Chondrocyte (in vitro differentiated cells): ENCODE measurements at places on chromosomes 7 and 10. TPM values are rescaled to one million over a fixed set of nuclear protein-coding genes. Genes with fewer than 3 reads are reported as not detected.

Gene NKX2-3
- total RNA-seq: not detected in 3 replicates

Gene ZNF853
- total RNA-seq: 13.4 to 16.2 TPM (median 15.1 TPM) in 3 replicates

Gene FKBP9
- 234 to 355 TPM (median 335 TPM) in 3 replicates for total RNA-seq

Gene MOGAT3
- not detected in 3 replicates for total RNA-seq

Gene SNX13
- 35.5 to 40.1 TPM (median 36.0 TPM) in 3 replicates for total RNA-seq

Gene TPK1
- total RNA-seq: 2.3 to 4.4 TPM (median 3.5 TPM) in 3 replicates

Gene CYP3A4
- total RNA-seq: not detected in 3 replicates

Gene CFAP46
- total RNA-seq: 0.49 to 0.92 TPM (median 0.89 TPM) in 3 replicates

Gene FGFR2
- total RNA-seq: 1.7 to 6.0 TPM (median 2.9 TPM) in 3 replicates

Gene RPA3
- 8.3 to 17.2 TPM (median 13.5 TPM) in 3 replicates for total RNA-seq

Gene CTNNA3
- 0.64 to 1.5 TPM (median 0.92 TPM) in 3 replicates for total RNA-seq

DNA sequence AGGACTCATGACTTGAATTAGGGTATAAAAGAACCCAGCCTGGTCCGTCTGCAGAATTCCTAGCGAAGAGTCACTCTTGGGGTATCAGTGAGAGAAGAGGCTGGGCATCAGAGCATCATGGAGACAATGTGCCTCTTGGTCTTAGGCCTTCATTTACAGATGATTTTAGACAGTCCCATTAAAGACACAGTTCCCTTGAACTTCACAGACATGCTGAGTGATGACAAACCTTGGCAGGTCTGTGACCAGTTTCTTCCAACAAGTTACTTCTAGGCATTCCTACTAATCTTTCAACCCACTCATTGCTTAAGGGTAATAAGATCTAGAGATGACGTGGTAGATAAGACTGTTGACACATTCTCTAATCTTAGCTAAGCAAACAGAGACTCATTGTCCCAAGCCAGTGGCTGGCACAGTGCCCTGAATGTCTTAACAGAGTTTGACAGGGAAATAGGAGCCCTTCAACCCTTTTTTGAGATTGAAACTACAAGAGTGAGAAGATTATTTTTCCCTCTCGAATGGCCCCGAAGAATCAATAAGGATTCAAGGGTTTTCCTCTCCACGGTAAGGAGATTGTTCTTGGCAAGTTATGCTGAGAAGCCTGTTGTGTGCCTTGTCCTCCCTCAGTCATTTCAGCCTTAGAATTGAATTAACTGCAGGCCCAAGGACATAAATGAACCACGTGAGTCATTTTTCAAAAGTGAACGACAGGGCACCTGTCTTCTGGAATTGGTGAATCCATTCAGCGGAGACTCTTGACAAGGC is 281.1 kb downstream of the CCDC3 start:
- H3K4me3 ChIP-seq: no peak overlapping the region
- peaks cover 1% of the 10 kb centered on the region for H3K36me3 ChIP-seq
- no peak for DNase-seq
- peaks cover 33% of the 10 kb centered on the region for H3K4me1 ChIP-seq
- no peaks in the 10 kb centered on the region for H3K27me3 ChIP-seq
- peak overlapping the region; percentile 72 for H3K27ac ChIP-seq

- H3K36me3 ChIP-seq: peaks cover 23% of the 10 kb centered on the region
- DNase-seq: no peak
- H3K27ac ChIP-seq: no peak overlapping the region
- no peak overlapping the region for H3K4me3 ChIP-seq
These were observed 7.7 kb upstream of the ZNF783 start for GRCh38 chr7:149254181-149254858.

GRCh38 chr10:1022413-1022812 is 3.2 kb downstream of the IDI2 start:
- H3K4me1 ChIP-seq: peaks cover 3% of the 10 kb centered on the region
- DNase-seq: no peak

- H3K27me3 ChIP-seq: no peaks in the 10 kb centered on the region
- no peaks in the 10 kb centered on the region for H3K36me3 ChIP-seq
- H3K4me1 ChIP-seq: peaks cover 3% of the 10 kb centered on the region
These were observed 65.6 kb downstream of the NOD1 start for GRCh38 chr7:30412782-30413504.

DNA sequence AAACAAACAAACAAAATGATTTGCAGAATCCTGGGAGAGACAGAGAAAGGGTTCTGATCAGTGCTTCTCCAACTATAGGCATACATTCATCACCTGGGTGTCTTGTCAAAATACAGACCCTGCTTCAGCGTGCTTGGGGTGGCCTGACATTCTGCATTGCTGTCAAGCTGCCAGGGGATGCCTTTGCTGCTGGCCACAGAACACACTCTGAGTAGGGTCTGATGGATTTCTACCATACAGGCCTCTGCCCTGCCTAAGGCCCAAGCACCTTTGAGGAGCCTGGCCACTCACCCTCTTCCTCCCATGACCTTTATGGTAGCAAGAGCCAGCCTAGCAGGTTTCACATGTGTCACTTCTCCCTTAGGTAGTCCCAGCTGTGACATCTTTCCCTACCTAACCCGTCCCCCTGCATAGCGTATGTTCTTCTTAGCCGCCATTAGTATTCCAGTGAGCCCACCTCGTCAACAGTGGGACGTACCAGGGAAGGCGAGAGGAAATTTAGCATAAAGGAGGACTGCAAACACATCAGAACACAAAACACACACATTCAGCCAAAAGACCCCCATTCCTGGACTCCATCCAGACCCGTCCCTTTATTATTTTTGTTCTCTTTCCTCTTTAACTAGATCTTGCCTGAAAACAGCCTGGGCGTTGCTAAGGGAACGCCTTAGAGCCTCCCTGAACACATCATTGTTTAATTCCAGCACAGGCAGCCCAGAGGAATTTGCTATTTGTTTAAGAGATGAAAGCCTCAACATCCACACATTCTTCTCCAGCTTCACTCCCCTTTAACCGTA is 43.9 kb upstream of the PODXL start:
- no peak for DNase-seq
- H3K27me3 ChIP-seq: peaks cover 7% of the 10 kb centered on the region
- H3K4me1 ChIP-seq: peaks cover 20% of the 10 kb centered on the region
- no peaks in the 10 kb centered on the region for H3K36me3 ChIP-seq

GRCh38 chr7:73899731-73900142 is 38.8 kb downstream of the TMEM270 start:
- peak overlapping the region; percentile 91 for H3K27ac ChIP-seq
- no peak for DNase-seq
- H3K4me3 ChIP-seq: peak overlapping the region; percentile 16
- H3K36me3 ChIP-seq: peaks cover 6% of the 10 kb centered on the region
- H3K4me1 ChIP-seq: peaks cover 67% of the 10 kb centered on the region
- H3K27me3 ChIP-seq: no peaks in the 10 kb centered on the region

GRCh38 chr10:99965700-99966099 is 44.0 kb downstream of the DNMBP start:
- no peaks in the 10 kb centered on the region for H3K27me3 ChIP-seq

DNA sequence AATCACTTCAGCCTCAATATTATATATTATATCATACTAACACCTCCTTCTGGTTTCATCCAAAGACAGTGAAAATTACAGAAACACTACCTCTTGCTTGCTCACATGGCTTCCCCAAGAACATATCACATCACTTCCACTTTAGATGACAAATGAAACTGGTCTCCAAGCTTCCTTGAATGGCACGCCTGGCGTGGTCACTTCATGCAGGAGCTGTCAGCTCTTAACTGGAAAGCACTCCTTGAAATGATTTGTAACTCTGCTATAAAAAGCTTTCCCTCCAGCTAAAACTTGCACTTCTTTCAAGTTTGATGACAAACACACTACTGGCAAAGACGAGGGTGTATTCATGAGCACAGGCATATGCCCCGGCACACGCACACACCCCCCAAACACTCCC is 84.1 kb upstream of the INHBA start:
- no peak overlapping the region for H3K4me3 ChIP-seq
- H3K4me1 ChIP-seq: peaks cover 21% of the 10 kb centered on the region
- no peak overlapping the region for H3K27ac ChIP-seq
- no peaks in the 10 kb centered on the region for H3K36me3 ChIP-seq
- DNase-seq: no peak

DNA sequence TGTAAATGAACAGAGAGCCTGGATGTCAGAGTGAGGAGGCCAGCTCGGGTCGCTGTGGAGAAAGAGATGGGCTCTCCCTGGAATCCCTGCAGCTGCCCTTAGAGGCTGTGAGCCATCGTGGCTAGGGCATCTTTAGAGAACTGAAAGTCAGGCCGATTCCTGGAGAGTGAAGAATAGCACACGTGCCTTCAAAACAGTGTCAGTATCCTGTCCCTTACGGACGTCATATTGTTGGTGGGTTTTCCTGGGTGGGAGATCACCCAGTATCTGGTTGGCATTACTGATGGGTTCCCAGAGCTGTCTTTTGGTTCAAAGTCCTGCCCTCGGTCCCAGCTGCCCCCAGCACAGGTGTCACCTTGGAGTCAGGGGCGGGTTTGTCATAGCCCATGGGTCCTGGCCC is 25.3 kb downstream of the IKZF1 start:
- H3K4me3 ChIP-seq: no peak overlapping the region
- H3K4me1 ChIP-seq: no peaks in the 10 kb centered on the region
- H3K27me3 ChIP-seq: peaks cover 33% of the 10 kb centered on the region

DNA sequence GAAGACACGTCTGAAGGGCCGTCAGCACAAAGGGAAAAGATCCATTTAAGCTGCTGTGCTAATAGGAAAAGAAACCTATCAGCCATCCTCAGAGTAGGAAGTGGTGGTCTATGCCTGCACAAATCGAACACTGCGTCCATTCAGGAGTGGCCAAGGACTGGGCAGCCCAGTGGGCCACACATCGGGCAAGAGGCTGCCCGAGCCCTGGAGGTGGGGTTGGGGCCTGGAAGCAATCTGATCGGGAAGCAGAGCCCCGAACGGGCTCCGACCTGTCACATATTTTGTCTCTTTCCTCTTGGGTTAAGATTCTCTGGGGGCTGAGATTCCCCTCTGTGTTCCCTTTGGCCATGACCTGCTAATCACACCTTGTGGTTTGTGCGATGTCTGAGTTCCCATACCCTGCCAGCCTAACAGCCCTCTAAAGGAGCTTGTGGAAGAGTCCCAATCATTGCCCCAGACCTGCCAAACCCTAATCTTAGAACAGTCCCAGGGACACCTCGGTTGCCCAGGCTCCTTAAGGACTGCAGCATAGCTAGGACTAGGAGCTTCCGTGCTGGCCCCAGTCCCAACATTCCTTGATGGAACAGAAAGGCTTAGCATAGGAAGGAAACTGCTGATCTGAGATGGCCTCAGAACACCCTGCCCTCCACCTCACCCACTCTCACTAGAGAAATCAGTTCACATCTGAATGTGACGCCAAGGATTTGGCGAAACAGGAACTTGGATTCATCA is 77.9 kb upstream of the SAMD8 start:
- H3K4me1 ChIP-seq: no peaks in the 10 kb centered on the region
- no peak for DNase-seq
- H3K27me3 ChIP-seq: no peaks in the 10 kb centered on the region
- no peak overlapping the region for H3K27ac ChIP-seq

GRCh38 chr7:43658718-43659548 is 70.4 kb downstream of the COA1 start:
- H3K27me3 ChIP-seq: no peaks in the 10 kb centered on the region
- H3K4me3 ChIP-seq: peak overlapping the region; percentile 34

GRCh38 chr7:54477083-54477482 is 65.1 kb upstream of the VSTM2A start:
- H3K27me3 ChIP-seq: no peaks in the 10 kb centered on the region
- no peak overlapping the region for H3K27ac ChIP-seq
- H3K4me3 ChIP-seq: no peak overlapping the region
- H3K4me1 ChIP-seq: no peaks in the 10 kb centered on the region

- no peaks in the 10 kb centered on the region for H3K27me3 ChIP-seq
- H3K36me3 ChIP-seq: peaks cover 3% of the 10 kb centered on the region
- no peak overlapping the region for H3K4me3 ChIP-seq
- H3K4me1 ChIP-seq: peaks cover 87% of the 10 kb centered on the region
- no peak for DNase-seq
- H3K27ac ChIP-seq: peak overlapping the region; percentile 96
These were observed 53.9 kb downstream of the VCL start for GRCh38 chr10:74051736-74052342.

- H3K4me3 ChIP-seq: peak overlapping the region; percentile 57
- peak overlapping the region; percentile 98 for H3K27ac ChIP-seq
- peaks cover 23% of the 10 kb centered on the region for H3K4me1 ChIP-seq
- H3K36me3 ChIP-seq: peaks cover 1% of the 10 kb centered on the region
- no peaks in the 10 kb centered on the region for H3K27me3 ChIP-seq
- DNase-seq: no peak
These were observed 7.1 kb downstream of the NUDT1 start for GRCh38 chr7:2248984-2249694.

DNA sequence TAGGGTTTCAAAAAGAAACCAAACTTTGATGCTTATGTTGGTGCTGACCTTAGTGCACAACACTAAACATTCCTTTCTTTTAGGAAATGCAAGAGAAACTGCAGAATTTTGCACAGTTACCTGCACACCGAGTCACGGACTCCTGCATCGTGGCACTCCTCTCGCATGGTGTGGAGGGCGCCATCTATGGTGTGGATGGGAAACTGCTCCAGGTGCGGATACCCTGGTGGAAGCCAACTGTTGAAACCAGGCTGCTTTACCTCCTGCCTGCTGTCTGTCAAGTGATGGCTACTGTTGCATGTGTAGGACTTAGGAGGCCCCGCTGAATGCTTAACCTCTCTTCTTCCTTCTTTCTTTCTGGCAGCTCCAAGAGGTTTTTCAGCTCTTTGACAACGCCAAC is 11.7 kb downstream of the CASP2 start:
- DNase-seq: no peak
- no peaks in the 10 kb centered on the region for H3K27me3 ChIP-seq
- peaks cover 47% of the 10 kb centered on the region for H3K36me3 ChIP-seq
- no peak overlapping the region for H3K27ac ChIP-seq
- H3K4me3 ChIP-seq: no peak overlapping the region
- peaks cover 24% of the 10 kb centered on the region for H3K4me1 ChIP-seq

DNA sequence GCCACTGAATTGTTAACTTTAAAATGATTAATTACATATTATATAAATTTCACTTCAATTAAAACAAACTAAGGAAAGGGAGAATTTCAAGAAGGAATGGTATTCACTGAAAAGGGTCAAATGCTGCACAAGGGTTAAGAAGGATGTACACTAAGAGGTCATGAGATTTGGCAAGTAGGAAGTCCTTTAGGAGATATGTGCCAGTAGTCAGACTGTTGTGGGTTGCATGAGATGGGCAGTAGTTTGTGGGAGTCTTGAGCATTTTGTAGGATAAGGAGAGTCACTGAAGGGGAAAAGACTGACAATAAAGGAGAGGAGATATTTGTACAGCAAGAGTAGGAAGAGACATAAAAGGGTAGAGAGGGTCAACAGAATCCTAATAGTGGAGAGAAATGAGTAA is 12.4 kb upstream of the PTPN12 start:
- H3K27me3 ChIP-seq: no peaks in the 10 kb centered on the region
- no peak overlapping the region for H3K27ac ChIP-seq
- no peaks in the 10 kb centered on the region for H3K4me1 ChIP-seq
- no peak for DNase-seq
